Skeletal muscle cell (primary cell): ENCODE measurements at places on chromosomes 11 and 22.

- DNase-seq = no peak
These were observed 658 bp upstream of the ARFGAP2 start for GRCh38 chr11:47177229-47177845.

GRCh38 chr11:91921974-91922373 is 302.6 kb upstream of the FAT3 start:
- no peak for DNase-seq

DNA sequence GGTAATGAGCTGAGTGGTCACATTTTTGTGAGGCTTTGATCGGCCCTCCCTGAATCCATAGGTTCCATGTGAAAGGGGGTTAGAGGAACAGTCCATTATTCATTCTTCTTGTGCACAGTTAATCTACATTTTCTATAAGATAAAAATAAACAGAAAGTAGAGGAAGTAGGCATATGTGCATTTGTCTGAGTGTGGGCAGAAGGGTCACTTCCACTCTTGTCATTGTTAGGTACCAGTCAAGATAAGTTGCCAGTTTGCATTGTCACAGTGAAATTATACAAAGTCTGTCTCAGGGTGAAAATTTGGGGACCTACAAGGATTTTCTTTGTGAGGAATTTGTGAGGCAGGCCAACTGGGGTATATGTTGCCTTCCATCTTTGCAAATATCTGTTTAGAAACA is 4.6 kb upstream of the APOL4 start:
- no peak for DNase-seq

GRCh38 chr11:45961751-45962240 is 39.3 kb downstream of the LARGE2 start:
- no peak for DNase-seq

DNA sequence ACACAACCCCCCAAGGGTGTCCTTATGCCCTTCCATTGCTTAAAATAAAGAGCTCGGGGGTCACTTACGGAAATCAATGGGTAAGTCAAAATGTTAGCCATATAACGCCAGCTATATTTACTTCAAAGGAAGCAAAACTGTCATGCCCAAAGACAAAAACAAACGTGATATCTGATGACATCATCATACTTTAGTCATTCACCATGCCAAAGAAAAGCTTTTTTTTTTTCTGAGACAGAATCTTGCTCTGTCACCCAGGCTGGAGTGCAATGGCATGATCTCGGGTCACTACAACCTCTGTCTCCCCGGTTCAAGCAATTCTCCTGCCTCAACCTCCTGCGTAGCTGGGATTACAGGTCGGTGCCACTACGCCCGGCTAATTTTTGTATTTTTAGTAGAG is 47.7 kb upstream of the SC5D start:
- no peak for DNase-seq

DNA sequence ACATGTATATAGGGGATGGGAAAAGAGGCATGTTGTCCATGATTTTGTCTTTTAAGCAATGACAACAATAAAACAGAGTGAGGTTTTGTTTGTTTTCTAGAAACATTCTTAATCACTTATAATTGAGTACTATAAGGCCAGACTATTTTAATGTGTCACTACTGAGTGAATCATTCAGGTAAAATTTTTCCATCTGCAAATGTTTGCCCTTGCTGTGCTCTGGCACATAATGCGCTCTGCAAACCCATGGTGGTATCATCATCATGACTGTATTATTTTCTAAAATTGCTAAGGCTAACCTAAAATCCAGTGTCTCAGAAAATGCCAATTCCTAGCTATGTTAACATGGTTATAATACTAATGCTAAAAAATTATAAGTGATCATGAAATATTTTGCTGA is 261.2 kb downstream of the CADM1 start:
- DNase-seq = no peak

DNA sequence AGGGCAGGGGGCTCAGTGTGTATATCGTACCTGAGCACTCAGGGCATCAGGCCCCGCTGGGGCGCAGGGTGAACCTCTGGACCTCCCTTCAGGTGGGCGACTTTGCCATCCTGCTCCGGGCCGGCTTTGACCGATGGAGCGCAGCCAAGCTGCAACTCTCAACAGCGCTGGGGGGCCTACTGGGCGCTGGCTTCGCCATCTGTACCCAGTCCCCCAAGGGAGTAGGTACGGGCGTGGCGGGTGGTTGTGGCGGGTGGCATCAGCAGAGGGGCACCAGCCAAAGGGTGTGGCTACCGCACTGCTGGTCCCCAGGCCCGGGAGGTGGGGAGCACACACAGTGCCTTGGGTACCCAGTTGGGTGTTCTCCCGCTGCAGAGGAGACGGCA is 6.3 kb downstream of the SLC39A13 start:
- no peak for DNase-seq

DNA sequence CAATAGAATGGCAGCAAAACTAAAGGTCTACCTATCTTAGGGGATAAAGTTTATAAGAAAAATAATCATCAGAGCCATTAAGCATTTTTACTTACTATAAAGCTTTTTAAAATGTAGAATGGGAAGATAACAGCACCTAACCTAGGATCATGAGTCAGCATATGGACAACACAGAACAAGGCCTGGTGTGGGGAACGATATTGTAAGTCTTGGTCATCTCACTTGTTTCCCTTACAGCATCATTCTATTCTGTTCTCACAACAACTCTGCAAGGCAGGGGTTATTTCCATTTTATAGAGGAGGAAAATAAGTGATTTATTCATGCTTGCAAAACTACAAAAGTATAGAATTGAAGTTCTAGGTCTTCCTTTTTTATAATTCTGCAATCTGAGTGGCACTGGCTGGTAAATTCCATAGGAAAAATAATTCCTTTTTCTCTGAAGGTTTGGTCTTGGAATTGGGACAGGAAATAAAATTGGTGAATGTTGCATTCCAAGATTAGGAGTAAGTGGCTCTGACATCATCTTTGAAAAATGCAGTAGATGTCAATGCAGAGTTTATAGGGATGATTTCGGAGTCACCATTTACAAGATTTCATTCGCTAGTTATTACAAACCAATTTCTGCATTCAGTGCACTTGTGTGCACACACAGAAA is 423.0 kb downstream of the DYNC2H1 start:
- DNase-seq = peak; percentile 48

DNA sequence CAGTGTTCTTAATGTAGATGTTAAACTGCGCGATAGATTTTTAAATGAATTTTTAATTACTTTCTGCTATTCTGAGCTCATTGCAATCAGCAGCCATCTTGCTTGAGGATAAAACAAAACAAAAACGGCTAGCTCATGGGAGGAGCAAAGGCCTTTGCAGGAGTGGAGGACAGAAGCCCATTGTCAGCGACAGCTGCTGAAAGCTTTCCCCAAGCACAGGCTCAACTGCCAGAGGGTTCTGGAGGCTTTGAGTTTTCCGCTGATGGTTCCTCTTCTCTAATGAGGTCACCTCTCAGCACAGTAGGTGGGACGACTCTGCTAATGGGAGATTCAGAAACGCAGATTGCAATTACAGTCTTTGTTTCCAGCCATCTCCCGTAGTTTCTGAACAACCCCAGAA is 167.1 kb upstream of the TTC12 start:
- DNase-seq = no peak
